ENCODE measurements at places on chromosomes 12 and 14. TPM values are rescaled to one million over a fixed set of nuclear protein-coding genes. Genes with fewer than 3 reads are reported as not detected.

The WASHC4 gene
- 25.2 TPM for total RNA-seq

The ANKRD33 gene
- total RNA-seq, result not detected

The KRT6C gene
- not detected for total RNA-seq

The CCDC198 gene
- 3.0 TPM for total RNA-seq

The SVOP gene
- not detected for total RNA-seq

The RD3L gene
- total RNA-seq, result not detected

The SCN8A gene
- 1.3 TPM for total RNA-seq

The KRT72 gene
- not detected for total RNA-seq

The SERPINA1 gene
- 0.72 TPM for total RNA-seq

The BTBD6 gene
- total RNA-seq, result 44.7 TPM
